Caco-2 (cell line): ENCODE measurements at places on chromosomes 12 and 14. TPM values are rescaled to one million over a fixed set of nuclear protein-coding genes. Genes with fewer than 3 reads are reported as not detected.

DNA sequence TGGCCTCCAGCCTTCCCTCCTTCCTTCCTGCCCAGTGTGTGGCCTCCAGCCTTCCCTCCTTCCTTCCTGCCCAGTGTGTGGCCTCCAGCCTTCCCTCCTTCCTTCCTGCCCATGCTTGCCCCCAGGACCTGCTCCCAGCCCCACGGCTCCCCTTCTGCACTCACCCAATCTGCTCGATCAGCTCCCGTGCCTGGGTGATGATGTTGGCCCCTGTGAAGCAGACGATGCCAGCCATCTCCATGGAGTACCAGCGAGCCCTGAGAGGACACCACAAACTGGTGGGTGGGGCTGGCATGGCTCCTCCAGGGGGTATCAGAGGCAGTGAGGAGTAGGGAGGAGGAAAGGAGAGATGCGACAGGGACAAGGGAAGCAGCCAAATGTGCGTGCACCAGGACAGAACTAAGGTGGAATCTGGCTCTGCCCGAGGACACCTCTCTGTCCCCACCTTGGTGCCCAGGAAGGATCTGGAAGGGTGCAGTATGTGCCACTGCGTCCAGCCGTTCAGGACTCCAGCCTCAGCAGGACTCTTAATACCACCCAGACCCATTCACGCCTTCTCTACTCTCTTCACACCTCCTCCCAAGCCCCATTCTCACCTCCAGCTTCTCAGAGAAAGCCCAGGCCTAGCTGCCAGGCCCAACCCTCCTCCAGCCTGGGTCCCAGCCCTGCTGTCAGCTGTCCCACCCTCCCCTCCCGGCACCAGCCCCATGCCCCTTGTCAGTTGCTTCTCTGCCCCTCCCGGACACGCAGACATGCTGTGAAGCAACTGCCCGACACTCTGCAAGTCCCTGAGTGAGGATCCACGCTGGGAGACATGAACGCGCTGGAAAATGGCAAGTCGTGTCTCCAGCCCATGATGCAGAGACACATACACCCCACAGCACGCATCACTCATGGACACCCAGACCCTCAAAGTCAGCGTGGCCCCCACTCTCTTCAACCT lies 22.7 kb downstream of the POLE start:
- H3K4me3 ChIP-seq = no peak overlapping the region
- H3K27me3 ChIP-seq = no peaks in the 10 kb centered on the region
- no peaks in the 10 kb centered on the region for H3K4me1 ChIP-seq
- no peak overlapping the region for H3K27ac ChIP-seq
- no peak for DNase-seq

DNA sequence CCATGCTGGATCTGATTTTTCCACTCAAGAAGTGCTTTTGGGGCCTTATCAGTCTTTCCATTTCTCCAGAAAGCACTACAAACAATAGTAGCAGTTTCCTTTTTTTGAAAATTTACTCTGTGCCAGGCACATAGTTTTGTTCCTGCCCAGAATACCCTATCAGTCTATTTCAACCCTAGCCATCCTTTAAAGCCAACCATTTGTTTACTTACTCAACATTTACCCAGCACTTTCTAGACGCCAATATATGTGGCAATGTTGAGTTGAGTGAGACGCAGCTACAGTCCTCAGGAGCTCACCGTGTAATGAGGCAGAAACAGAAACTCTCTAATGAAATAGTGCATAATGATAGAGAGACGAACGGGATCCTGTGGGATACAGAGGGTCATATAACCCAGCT lies 32.9 kb upstream of the CHST11 start:
- DNase-seq = no peak
- H3K4me3 ChIP-seq = no peak overlapping the region
- no peaks in the 10 kb centered on the region for H3K4me1 ChIP-seq
- no peaks in the 10 kb centered on the region for H3K27me3 ChIP-seq
- no peak overlapping the region for H3K27ac ChIP-seq
- no peaks in the 10 kb centered on the region for H3K36me3 ChIP-seq

GRCh38 chr14:89455412-89455811 lies 38.4 kb upstream of the FOXN3 start:
- H3K4me3 ChIP-seq = no peak overlapping the region
- H3K27ac ChIP-seq = peak overlapping the region; percentile 23
- no peaks in the 10 kb centered on the region for H3K27me3 ChIP-seq
- H3K36me3 ChIP-seq = no peaks in the 10 kb centered on the region
- DNase-seq = peak; percentile 36

GRCh38 chr12:32030151-32030550 lies 70.9 kb downstream of the RESF1 start:
- no peak overlapping the region for H3K4me3 ChIP-seq
- H3K27me3 ChIP-seq = no peaks in the 10 kb centered on the region
- H3K27ac ChIP-seq = no peak overlapping the region
- H3K36me3 ChIP-seq = no peaks in the 10 kb centered on the region
- DNase-seq = no peak
- H3K4me1 ChIP-seq = peaks cover 17% of the 10 kb centered on the region

- DNase-seq = peak; percentile 29
- H3K4me1 ChIP-seq = peaks cover 18% of the 10 kb centered on the region
- no peak overlapping the region for H3K27ac ChIP-seq
- H3K27me3 ChIP-seq = no peaks in the 10 kb centered on the region
- H3K4me3 ChIP-seq = no peak overlapping the region
Measured at GRCh38 chr12:22190969-22191368, 143.5 kb downstream of the ST8SIA1 start.

DNA sequence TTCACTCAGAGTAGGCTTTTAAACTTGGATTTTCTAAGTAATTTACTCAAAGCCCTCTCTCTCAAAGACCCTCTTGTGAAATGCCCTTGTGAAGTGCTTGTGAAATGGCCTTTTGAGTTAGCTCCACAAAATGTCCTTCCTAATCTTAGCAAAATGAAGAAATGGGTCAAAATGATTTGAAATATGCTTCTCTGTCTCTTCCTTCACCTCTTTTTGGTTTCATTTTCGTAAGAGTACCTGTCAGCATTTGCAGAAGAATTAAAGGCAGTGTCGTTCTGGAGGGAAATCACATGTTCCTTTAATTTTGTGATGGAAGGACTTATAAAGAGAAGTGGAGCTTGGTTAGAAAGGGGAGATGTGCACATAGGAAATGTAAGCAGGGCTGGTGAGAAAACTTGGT lies 93.7 kb downstream of the HMGA2 start:
- no peak overlapping the region for H3K4me3 ChIP-seq
- no peaks in the 10 kb centered on the region for H3K4me1 ChIP-seq
- no peaks in the 10 kb centered on the region for H3K27me3 ChIP-seq
- H3K27ac ChIP-seq = no peak overlapping the region

DNA sequence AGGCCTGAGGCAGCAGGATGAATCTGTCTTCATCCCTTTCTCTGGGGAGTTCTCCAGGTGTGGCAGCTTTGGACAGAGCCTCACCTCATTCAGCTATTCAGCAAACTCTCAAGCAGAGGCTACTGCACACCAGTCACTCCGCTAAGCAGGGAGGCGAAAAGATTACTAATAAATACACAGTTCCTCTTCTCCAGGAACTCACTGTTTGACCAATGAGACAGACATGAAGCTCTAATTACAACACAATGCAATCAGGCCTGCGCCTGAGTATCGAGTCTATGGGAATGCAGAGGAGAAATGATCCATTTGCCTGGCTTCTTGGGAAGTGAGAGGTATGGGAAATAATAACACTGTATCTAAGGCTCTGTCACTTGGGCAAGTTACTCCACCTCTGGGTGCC lies 178.1 kb downstream of the CRADD start:
- no peaks in the 10 kb centered on the region for H3K4me1 ChIP-seq
- H3K36me3 ChIP-seq = no peaks in the 10 kb centered on the region
- no peak overlapping the region for H3K4me3 ChIP-seq
- H3K27ac ChIP-seq = no peak overlapping the region
- no peaks in the 10 kb centered on the region for H3K27me3 ChIP-seq
- no peak for DNase-seq

DNA sequence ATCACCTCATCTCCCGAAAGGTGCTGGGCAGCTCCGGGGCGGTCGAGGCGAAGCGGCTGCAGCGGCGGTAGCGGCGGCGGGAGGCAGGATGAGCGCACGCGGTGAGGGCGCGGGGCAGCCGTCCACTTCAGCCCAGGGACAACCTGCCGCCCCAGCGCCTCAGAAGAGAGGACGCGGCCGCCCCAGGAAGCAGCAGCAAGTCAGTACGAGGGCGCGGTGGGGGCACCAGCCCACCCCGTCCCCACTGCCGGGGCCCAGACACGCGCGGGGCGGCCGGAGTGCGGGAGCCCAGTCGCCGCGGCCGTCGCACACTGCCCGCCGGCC lies 862 bp downstream of the HMGA2 start:
- no peaks in the 10 kb centered on the region for H3K36me3 ChIP-seq
- H3K27ac ChIP-seq = peak overlapping the region; percentile 84
- peak overlapping the region; percentile 70 for H3K4me3 ChIP-seq
- no peak for DNase-seq
- H3K27me3 ChIP-seq = no peaks in the 10 kb centered on the region
- H3K4me1 ChIP-seq = peaks cover 10% of the 10 kb centered on the region; the same call in 1 of the 2 replicates

DNA sequence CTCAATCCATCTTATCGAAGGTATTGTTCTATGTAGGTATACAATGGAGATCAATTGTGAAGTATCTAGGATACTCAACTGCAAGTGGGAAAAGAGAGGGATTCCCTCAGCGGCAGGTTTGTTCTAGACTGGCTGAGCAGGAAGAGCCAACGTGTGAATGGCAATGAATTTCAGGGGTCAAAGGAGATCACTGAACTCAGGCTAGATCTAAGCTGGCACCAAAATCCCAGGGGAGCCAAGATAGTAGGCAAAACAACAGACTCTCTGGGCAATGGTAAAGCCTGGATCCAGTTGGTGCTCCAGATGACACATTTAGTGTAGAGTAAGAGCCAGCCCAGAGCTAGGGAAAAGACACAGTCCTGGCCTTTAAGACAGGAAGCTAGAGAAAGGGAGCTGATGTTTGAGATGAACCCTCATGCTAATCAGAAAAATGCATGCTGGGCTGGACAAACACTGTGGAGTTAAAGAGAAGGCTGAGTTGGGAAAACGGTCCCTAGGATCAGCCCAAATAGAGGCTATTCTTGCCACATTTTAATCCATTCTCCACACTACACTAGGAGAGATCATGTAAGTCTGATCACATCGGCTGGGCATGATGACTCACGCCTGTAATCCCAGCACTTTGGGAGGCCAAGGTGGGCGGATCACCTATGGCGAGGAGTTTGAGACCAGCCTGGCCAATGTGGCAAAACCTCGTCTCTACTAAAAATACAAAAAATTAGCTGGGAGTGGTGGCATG lies 45.6 kb downstream of the EFCAB11 start:
- no peaks in the 10 kb centered on the region for H3K36me3 ChIP-seq
- DNase-seq = no peak
- H3K4me3 ChIP-seq = no peak overlapping the region
- H3K27me3 ChIP-seq = no peaks in the 10 kb centered on the region
- H3K27ac ChIP-seq = no peak overlapping the region

GRCh38 chr12:104414581-104415341 lies 42.0 kb upstream of the CHST11 start:
- no peaks in the 10 kb centered on the region; the same call in 1 of the 2 replicates for H3K27me3 ChIP-seq
- no peaks in the 10 kb centered on the region for H3K4me1 ChIP-seq
- no peak for DNase-seq
- no peak overlapping the region for H3K27ac ChIP-seq

GRCh38 chr14:81416194-81416952 lies 16.2 kb upstream of the STON2 start:
- no peak overlapping the region for H3K4me3 ChIP-seq
- H3K36me3 ChIP-seq = no peaks in the 10 kb centered on the region
- 0 out of 2 replicates have a peak, but pooled peaks cover 5% of the 10 kb centered on the region for H3K4me1 ChIP-seq
- no peak for DNase-seq

- H3K27ac ChIP-seq = no peak overlapping the region
- no peaks in the 10 kb centered on the region for H3K27me3 ChIP-seq
- H3K4me3 ChIP-seq = no peak overlapping the region
- DNase-seq = no peak
- peaks cover 5% of the 10 kb centered on the region; the same call in 1 of the 2 replicates for H3K4me1 ChIP-seq
Measured at GRCh38 chr14:36659010-36659821, 2.4 kb upstream of the PAX9 start.

GRCh38 chr12:21651821-21652220 lies 5.8 kb downstream of the LDHB start:
- peaks cover 9% of the 10 kb centered on the region for H3K36me3 ChIP-seq
- H3K4me3 ChIP-seq = no peak overlapping the region
- H3K4me1 ChIP-seq = peaks cover 88% of the 10 kb centered on the region
- no peak for DNase-seq

GRCh38 chr12:131112021-131112420 lies 158.3 kb downstream of the ADGRD1 start:
- H3K27me3 ChIP-seq = no peaks in the 10 kb centered on the region

- H3K27ac ChIP-seq = no peak overlapping the region
- H3K27me3 ChIP-seq = no peaks in the 10 kb centered on the region
- no peak overlapping the region for H3K4me3 ChIP-seq
- H3K36me3 ChIP-seq = no peaks in the 10 kb centered on the region; the same call in 1 of the 2 replicates
Measured at GRCh38 chr12:120267736-120268135, 2.2 kb upstream of the PXN start.

GRCh38 chr12:132967736-132968135 lies 11.6 kb upstream of the ZNF605 start:
- DNase-seq = no peak
- no peak overlapping the region for H3K4me3 ChIP-seq
- no peaks in the 10 kb centered on the region for H3K36me3 ChIP-seq
- H3K27ac ChIP-seq = no peak overlapping the region

DNA sequence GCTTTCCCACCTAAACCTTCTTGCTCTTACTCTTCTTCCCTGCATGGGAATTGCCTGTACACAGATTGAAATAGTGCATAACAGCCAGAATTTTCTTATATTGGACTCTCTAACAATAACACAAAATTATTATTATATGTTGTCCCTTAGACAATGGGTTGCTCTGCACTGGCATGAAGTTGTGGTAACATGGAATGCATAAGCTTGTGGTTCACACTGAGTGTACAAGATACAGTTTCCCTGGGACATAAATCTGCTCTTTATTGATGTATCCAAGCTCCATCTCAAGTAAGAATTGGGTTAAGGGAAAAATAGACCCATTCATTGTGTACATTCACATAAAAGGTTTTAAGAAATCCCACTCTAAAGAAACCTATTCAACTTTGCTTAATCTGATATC lies 114.4 kb upstream of the NTF3 start:
- H3K36me3 ChIP-seq = peaks cover 2% of the 10 kb centered on the region; the same call in 1 of the 2 replicates
- H3K4me3 ChIP-seq = no peak overlapping the region
- no peak for DNase-seq
- H3K4me1 ChIP-seq = no peaks in the 10 kb centered on the region
- H3K27ac ChIP-seq = no peak overlapping the region

GRCh38 chr12:102496591-102496990 lies 16.2 kb upstream of the IGF1 start:
- no peaks in the 10 kb centered on the region for H3K4me1 ChIP-seq
- no peak for DNase-seq
- no peaks in the 10 kb centered on the region for H3K36me3 ChIP-seq
- H3K4me3 ChIP-seq = no peak overlapping the region
- H3K27ac ChIP-seq = no peak overlapping the region

DNA sequence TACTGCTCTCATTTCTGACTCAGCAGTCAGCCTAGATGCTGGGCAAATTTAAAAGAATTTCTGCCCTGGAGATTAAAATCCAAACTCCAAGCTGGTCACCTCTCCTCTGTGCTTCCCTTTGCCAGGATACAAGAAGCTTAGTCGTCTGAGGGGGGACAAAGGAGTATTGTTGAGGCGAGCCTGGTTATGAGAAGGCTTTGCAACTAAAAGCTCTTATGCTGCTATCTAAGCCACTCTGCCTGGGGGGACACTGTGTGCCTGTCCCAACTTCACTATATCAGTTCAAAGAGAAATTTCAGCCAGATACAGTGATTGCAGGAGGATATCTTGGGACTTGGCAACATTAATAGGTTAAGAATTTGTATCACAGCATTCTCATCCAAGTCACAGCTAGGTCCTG lies 10.8 kb upstream of the PLEKHH1 start:
- H3K36me3 ChIP-seq = no peaks in the 10 kb centered on the region
- no peak for DNase-seq
- no peaks in the 10 kb centered on the region for H3K4me1 ChIP-seq

Gene CDKL1
- 4.5 and 5.4 TPM in 2 replicates for total RNA-seq

Gene PKP2
- 249 and 275 TPM in 2 replicates for total RNA-seq

Gene KRT72
- not detected in 2 replicates for total RNA-seq

Gene TTC6
- 19.4 and 25.1 TPM in 2 replicates for total RNA-seq

Gene RBP5
- 0.86 and 1.8 TPM in 2 replicates for total RNA-seq

Gene CYP27B1
- 6.9 and 7.1 TPM in 2 replicates for total RNA-seq

Gene APOF
- 0.18 and 0.23 TPM in 2 replicates for total RNA-seq
